SK-N-SH treated with all-trans-retinoic acid at 6 μM for 48 hours (cell line): ENCODE measurements at places on chromosomes 11 and 22.

GRCh38 chr11:19995145-19995544 is 165.1 kb downstream of the DBX1 start:
- peak; percentile 21; the same call in 2 of the 3 replicates for ATAC-seq

- ATAC-seq = no peak
Observed at GRCh38 chr22:33835265-33835664, 85.0 kb downstream of the LARGE1 start.

GRCh38 chr11:84564180-84564866 is 1062.8 kb downstream of the DLG2 start:
- peak; percentile 74; the same call in 2 of the 3 replicates for ATAC-seq

DNA sequence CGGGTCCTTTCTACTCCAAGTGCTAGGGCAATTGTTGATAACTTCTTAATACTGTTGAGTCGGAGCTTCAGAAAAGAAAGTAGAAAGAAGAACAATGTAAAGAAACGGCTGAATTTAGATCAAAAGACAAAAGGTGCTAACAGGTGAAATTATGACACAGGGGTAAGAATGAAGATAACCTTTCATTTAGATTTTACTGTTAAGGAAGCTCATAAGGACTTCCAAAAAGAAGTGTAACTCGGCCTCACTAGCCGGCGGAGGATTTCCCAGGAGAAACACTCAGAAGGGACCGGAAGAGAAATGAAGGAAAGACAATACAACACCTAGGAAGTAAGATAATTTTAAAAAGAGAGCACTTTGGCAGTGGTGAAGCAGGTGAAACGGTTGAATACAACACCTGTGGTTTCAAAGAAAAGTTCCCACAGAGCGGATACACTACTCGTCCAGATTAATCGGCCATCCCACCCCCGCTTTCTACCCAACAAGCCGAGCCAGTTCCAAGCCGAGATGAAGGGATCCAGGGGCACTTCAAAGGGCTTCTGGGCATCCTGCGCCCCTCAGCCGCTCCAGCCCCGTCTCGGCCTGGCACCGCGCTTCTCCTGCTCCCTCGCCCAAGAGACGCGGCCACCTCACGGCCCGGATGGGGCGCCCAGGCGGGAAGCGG is 737 bp downstream of the PPP2R1B start:
- ATAC-seq = peak; percentile 50

GRCh38 chr11:111912535-111912934 is at the start of gene HSPB2:
TSS of gene HSPB2 (plus strand) at chr11:111912734. CDS start at chr11:111912830, 96 bp downstream.
- no peak for ATAC-seq

- no peak for ATAC-seq
Observed at GRCh38 chr11:134060316-134060715, 8.6 kb upstream of the JAM3 start.

DNA sequence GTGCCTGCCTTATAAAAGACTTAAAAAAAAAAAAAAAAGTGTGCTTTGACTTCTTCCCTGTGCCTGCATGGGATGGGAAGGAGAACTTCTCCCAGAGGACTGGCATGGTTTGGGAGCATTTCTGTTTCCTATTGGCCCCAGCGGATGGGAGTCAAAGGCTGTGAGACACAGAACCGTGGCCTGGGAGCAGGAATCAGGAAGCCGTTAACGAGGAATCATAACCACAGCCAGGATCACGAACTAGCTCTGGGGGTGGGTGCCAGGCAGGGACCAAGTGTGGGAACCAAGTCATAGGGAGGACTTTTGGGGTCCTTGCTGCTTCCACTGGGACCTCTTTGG is 526 bp downstream of the C1QTNF6 start:
- ATAC-seq = peak; percentile 48

GRCh38 chr11:67613960-67614715 is 7.4 kb downstream of the NDUFV1 start:
- peak; percentile 81 for ATAC-seq

DNA sequence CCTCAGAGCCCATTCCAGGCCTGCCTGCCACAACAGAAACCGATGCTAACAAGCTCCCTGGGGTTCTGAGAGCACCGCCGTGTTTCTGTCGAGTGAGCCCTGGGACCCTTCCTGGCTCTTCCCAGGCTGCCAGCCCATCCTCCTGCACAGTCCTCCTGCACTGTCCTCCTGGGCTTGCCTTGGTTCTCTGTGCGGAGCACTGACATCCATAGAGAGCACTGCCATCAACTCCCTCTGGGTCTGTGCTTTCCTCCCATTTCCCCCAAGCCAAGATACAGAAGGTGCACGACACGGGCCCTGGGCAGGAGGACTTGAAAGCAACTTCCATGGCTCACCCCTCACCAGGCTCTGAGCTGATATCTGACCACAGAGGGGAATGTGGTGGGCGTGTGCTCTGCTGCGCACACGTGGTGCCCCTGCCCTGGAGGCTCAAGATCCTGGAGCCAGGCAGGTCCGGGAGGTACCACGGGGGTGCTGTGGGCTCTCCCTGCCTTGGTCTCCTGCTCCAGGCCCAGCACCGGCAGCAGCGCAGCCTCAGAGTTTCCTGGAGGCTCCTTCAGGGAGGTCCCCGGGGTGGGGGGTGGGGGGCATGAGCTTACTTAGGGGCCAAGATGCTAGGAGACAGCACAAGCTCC is 304.2 kb downstream of the BRD1 start:
- ATAC-seq = no peak

DNA sequence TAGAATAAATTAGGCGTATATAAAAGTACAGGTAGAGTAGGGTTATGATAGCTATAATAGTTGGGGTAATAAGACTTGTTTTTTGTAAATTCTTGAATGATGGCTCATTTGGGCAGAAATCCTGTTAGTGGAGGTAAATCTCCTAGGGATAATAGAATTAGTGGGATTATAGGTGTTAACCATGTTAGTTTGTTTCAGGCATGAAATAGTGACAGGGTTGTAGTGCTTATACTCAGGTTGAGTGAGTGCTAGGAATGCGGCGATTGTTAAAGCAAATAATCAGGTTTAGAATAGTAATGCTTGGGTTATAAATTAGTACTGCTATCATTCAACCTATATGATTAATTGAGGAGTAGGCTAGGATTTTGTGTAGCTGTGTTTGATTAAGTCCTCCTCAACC is 297.1 kb downstream of the DYNC2H1 start:
- no peak for ATAC-seq

- peak; percentile 93 for ATAC-seq
Observed at GRCh38 chr11:5204787-5205186, 4.3 kb upstream of the OR51V1 start.

DNA sequence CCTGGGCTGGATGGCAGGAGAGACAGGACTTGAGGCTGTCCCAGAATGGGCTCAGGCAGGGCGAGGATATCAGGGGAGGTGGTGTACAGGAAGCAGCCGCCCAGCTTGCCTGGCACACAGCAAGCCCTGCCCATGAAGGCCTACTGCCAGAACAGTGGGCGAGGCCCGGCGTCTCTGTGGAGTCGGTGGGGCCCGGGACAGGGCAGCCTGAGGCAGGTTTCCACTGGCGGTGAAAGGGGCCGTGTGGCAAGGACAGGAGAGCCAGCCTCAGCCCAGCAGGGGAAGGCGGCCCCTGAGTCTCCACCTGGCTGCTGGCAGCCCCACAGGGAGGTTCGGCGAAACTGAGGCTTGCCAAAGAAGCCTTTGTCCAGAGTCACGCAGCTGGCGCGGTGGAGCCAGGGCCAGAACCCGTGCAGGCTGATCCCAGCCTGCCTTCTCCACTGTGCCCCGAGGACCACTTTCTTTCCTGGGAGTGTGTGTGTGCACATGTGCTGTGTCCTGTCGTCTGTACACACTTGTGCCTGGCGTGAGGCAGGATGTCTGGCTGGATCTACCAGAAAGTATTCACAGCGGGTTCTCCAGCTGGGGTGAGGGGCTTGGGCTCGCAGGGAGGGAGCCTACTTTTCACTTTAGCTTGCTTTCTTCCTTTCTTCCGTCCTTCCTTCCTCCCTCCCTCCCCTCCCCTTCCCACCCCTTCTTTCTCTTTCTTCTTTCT is 1.2 kb downstream of the TSPO start:
- peak; percentile 89 for ATAC-seq

DNA sequence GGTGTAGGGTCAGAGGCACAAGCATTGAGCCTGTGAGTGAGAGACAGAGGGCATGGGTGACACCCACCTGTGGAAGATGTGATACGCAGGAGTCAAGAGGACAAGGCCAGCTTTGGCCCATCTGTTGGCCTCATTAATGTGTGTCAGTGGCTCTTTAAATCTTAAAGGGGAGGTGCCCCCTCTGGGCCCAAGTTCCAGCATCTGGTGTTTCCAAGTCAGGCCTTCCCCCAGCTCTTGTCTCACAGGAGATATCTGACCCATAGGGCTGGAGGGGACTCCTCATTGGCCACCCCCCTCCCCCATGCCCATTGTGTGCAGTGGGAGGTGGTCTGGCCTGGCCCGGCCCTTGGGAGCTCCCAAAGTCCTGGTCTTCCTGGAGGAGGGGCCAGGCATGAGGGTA is 8.9 kb downstream of the KCNK7 start:
- peak; percentile 6; the same call in 1 of the 3 replicates for ATAC-seq

DNA sequence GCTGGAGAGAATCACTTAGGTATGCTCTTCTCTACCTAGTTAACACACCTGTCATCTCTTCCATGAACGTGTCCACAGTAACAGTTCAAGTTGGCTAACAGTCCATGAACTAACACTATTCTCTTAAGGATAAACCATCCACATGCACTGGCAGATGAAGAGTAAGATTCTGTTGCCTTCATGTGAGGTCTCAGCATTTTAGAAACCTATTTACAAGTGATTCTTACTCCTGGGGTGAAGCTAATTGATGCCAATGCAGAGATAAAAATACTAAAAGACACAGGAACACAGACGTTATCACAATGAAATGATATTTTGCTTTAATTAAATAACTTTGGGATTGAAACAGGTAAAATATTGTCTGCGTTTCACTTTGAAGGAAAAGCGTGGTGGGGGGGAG is 1.3 kb downstream of the LRRC4C start:
- ATAC-seq = no peak

DNA sequence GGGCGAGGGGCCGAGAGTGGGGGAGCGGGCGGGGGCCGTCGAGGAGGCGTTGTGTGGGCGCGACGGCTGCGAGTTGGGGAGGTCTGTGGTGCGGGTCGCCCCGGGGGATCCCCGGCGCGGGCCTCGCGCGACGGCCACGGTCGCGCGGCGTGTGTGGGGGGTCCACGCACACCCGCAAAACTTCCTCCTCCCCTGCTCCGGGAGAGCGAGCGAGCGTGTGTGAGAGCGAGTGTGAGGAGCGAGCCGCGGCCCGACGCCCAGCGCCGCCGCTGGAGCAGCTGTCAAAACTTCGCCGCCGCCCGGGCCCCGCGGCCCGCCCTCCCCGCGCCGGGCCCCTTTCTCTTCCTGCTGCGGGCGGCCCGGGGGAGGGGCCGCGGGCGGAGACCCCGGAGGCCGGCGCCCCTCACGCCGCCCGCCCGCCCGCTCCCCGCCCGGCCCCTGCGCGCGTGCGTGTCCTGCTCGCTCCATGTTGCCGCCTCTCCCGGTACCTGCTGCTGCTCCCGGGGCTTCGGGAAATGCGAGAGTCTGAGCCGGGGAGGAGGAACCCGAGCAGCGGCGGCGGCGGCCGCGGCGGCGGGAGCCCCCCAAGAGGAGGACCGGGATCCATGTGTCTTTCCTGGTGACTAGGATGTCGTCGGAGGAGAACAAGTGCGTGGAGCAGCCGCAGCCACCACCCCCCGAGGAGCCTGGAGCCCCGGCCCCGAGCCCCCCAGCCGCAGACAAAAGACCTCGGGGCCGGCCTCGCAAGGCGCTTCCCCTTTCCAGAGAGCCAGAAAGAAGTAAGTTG is 9.0 kb upstream of the CCT8L2 start:
- no peak for ATAC-seq

- ATAC-seq = no peak
Observed at GRCh38 chr11:115548878-115549528, 44.8 kb upstream of the CADM1 start.

DNA sequence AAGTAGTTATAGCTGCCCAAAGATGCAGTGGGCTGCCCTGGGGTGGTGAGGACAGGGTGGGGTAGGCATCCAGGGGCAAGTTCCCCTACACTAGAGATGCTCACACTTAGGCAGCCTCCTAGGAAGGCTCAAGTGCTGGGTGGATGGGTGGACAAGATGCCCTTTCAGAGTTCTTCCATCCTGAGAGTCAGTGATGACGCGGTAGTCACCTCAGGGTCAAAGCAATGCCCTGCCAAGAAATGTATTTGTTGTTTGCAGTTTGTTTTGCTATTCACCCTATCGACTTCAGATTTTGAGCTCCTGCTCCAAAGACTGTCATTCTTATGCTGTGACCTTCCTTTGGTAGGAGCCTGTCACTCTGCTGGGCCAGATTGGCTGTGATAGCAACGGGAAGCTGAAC is 18.9 kb downstream of the POLA2 start:
- no peak for ATAC-seq

DNA sequence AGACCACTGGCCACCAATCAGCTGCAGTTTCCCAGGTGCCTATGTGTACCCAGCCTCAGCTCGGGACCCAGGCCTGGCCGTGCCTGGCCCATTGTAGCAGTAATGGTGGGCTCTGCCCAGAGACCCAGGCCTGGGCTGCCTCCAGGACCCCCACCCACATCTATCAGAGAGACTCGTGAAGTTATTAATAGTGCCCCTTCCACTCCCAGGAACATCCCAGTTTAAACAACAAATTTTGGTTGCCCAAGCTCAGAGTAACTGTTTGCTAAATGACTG is 42.5 kb downstream of the IGLL5 start:
- ATAC-seq = no peak

DNA sequence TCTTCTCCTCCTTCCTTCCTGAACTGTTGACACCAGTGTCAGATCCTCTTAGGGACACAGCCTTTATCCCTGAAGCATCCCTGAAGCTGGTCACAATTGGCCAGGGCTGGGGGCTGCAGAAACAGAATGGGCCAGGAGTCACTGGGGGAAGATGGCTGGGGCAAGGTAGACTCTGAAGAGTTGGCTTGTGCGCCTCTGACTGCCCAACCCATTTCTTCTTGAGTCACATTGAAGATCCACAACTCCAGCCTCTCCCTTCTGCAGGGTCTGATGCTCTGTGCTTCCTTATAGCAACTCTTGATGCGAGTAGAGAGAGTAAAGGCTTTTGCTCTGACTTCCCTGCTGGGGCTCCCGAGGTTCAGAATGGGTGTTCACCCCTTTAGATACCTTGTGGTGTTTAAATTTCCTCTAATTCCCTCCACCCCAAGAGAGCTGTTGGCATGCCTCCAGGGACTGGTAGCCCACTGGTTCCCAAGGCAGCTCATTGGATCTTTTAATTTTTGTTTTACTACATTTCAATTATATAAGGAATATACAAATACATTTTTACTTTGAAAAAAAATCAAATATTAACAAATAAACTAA is 13.4 kb downstream of the PRDM11 start:
- ATAC-seq = no peak

DNA sequence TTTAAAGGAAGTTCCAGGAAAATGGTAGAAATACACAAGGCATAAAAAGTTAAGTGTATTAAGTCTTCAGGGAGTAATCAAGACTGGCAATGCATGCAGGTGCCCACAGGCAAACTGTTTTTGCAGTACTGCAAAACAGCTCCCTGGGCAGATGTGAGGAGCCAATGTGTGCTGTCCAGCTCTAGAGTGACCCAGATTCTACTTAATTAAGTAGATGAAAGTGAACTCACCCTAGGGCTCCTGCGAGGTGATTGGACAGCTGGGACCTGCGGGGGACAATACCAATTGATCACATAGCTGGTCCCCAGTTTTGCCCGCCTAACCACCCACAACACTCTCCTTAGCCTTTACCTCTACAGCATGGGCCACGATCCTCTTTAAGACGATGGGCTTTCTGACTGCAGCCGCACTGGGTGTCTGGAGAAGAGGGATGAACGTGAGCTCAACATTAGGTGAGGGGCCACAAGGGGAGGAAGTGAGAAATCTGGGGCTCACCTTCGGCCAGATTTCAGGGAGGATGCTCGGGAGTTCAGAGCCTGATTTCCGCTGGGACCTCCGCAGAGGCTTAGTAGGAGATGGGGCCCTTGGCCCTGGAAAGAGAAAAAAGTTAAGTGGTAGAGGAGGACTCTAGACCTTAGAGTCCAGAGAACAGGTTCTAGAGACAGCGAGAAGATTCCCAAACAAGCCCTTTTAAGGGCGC is 556 bp downstream of the CDCA5 start:
- ATAC-seq = no peak; the same call in 1 of the 3 replicates
